ENCODE measurements at places on chromosomes 1 and 21.

DNA sequence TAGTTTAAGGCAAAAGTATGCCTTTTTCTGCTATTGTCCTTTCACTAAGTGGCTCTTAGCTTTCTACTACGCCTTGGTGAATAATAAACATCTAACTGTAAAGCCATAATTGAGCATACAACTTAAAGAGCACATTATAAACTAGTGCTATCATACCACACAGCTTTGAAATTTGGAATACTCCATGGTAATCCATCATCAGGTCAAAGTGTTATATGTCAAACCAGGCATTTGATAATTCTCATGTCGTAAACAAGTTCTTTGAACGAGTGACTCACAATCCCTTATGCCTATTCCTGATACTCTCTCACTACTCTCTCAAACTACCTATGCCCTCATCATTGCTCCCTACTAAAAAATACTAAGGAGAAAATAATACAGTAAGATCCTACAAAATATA is 60.3 kb upstream of the FMN2 start:
- no peak for DNase-seq

GRCh38 chr1:23718482-23718881 is 24.8 kb upstream of the ELOA start:
- DNase-seq = peak; percentile 65

GRCh38 chr1:232805269-232806185 is at the start of gene MAP10:
Gene MAP10 (plus strand): TSS chr1:232805416. CDS start chr1:232805450, 34 bp downstream.
- DNase-seq = peak; percentile 87

- DNase-seq = no peak
Measured at GRCh38 chr1:201140235-201140940, 13.4 kb upstream of the ASCL5 start.

- DNase-seq = no peak
Measured at GRCh38 chr1:164842870-164843269, 283.9 kb downstream of the PBX1 start.

DNA sequence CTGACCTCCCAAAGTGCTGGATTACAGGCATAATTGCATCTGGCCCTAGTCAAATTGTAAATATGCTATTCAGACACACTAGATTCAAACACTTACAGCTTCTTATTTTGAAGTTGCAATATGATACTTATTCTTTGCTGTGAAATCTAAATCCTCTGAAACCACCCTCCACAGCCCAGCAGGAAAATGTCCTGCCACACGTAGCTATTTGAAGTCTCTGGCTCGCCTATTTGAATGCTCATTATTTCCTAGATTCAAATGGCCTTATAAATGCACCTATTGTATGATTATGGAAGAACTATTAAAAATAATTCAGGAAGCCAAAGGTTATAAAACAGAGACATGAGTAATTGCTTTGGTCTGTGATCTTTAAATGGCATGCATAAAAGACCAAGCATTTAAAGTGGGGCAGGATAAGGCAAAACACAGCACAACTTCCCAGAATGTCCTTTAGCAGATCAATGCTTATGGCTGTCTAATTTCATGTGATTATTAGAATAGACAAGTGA is 26.6 kb upstream of the FBXO28 start:
- no peak for DNase-seq

- DNase-seq = peak; percentile 79
Measured at GRCh38 chr1:205325334-205325884, 3.9 kb upstream of the NUAK2 start.

DNA sequence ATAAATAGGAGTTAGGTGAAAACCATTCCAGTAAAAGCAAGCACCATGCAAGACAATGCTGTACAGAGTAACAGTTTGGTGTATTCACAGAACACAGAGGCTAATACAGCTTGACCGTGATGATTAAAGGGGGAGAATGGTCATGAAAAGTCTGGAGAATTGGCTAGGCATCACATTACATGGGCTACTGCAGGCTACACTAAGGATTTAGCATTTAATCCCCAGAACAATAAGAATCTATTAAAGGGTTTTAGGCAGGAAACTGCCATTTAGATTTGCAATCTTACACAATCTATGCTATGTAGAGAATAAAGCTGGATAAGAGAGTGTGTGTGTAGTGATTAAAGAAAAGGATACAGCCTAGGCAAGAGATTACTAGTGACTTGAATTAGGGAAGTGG is 30.6 kb downstream of the HFM1 start:
- DNase-seq = no peak

GRCh38 chr21:45322960-45323461 is 35.3 kb upstream of the POFUT2 start:
- no peak for DNase-seq

- DNase-seq = no peak
Measured at GRCh38 chr1:92473781-92474495, 12.8 kb downstream of the GFI1 start.

- no peak for DNase-seq
Measured at GRCh38 chr21:17390569-17390968, 122.3 kb upstream of the CXADR start.

- no peak for DNase-seq
Measured at GRCh38 chr1:226349801-226350518, 41.0 kb upstream of the LIN9 start.

- no peak for DNase-seq
Measured at GRCh38 chr21:31846690-31847089, 26.1 kb upstream of the HUNK start.

- no peak for DNase-seq
Measured at GRCh38 chr1:14994841-14995437, 158.6 kb upstream of the TMEM51 start.

GRCh38 chr1:6465461-6466005 is 440 bp downstream of the TNFRSF25 start:
- DNase-seq = no peak

Data from fibroblast of skin of back (primary cell).